ENCODE measurements at places on chromosomes 3 and 15. TPM values are rescaled to one million over a fixed set of nuclear protein-coding genes. Genes with fewer than 3 reads are reported as not detected.

Gene DHX30
- polyA plus RNA-seq, result 34.7 TPM

GRCh38 chr3:71063773-71064290 is 519.7 kb downstream of the FOXP1 start:
- DNase-seq, result no peak

- no peak for DNase-seq
Measured at GRCh38 chr15:64249406-64249805, 86.6 kb upstream of the PPIB start.

- no peak for DNase-seq
Measured at GRCh38 chr15:28977377-28978010, 91.7 kb downstream of the APBA2 start.

DNA sequence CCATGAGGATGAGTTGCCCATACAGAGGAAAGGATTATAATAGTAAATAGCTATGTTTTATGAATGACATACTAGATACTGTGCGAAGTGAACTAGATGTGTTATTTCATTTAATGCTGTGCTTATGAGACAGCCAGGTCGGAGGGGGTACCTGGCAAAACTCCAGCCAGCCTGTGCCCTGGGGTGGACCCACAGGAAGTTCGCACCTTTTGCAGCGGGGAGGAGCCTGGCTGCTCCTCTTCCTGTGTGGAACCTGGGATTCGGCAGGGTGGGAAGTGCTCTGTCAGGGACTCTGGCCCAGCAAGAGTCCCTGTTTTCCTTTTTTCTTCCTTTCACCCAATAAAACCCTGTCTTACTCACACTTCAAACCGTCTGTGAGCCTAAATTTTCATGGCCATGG is 452.2 kb downstream of the IL5RA start:
- DNase-seq, result no peak

DNA sequence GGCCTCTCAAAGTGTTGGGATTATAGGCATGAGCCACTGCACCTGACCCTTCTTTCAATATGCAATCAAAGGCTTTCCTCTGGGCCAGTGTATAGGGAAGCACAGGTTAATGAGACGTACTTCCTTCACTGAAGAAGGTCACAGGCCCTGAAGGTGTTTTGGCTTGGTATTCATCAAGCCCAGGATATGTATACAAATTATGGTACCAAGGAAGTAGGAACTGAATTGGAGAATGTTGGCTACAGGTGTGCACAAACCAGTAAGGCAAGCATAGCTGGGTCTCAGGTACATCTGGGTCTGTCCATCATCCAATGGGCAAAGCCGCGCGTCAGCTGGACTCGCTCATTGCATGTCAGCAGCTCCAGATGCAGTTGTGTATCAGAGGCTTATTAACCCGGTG is 237.9 kb downstream of the ADAMTS17 start:
- no peak for DNase-seq

GRCh38 chr15:80871858-80872257 is 92.7 kb downstream of the CEMIP start:
- DNase-seq, result no peak

- DNase-seq, result no peak
Measured at GRCh38 chr15:62124176-62124972, 40.7 kb downstream of the C2CD4B start.

DNA sequence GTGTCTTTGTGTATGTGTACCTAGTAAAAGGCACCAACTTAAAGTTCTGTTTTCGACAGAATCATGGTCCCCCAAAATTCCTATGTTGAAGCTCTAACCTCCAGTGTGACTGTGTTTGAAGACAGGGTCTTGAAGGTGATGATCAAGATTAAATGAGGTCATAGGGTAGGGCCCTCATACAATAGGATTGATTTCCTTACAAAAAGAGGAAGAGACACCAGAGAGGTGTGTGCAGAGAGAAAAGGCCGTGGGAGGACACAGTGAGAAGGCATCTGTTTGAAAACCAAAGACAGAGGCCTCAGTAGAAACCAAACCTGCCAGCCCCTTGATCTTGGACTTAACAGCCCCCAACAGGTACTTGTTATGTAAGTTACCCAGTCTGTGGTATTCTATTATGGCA is 52.0 kb upstream of the CORO2B start:
- no peak for DNase-seq
